ENCODE measurements at places on chromosomes 3 and 15.

GRCh38 chr3:73026111-73026759 is 29.6 kb downstream of the PPP4R2 start:
- no peak for DNase-seq

GRCh38 chr3:182979674-182980191 is 605 bp downstream of the DCUN1D1 start:
- peak; percentile 18 for DNase-seq

DNA sequence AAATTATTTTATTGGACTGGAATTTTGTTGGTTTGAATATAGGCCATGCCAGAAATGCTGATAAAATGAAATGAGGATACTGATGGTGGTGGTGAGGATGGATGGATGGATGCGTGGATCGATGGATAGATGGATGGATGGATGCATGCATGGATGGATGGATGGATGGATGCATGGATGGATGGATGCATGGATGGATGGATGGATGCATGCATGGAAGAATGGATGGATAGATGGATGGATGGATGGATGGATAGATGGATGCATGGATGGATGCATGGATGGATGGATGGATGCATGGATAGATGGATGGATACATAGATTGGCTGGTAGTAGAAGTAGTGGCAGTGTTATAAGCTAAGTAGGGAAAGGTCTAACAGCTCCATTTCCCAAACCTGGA is 40.1 kb downstream of the CPN2 start:
- DNase-seq: no peak

- no peak for DNase-seq
These were observed 644.6 kb downstream of the CADM2 start for GRCh38 chr3:85603378-85603777.

DNA sequence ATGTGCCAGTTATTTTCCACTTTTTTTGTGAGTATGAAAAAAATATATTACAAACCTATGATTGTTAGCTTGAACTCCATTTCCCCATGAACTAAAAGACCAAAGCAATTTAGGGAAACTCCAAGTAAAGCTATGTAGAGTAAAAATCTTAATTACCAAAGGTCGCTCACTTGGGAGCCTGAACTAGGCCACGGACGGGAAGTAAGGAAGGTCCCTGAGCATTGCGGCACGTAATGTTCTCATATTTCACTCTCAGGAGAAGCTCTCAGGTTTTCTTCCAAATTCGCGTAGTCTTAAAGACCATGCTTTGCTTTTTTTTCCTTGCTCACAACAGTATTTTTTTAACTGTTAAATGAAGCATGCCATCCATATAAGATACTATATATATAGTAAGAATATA is 215.3 kb upstream of the RARB start:
- DNase-seq: no peak

DNA sequence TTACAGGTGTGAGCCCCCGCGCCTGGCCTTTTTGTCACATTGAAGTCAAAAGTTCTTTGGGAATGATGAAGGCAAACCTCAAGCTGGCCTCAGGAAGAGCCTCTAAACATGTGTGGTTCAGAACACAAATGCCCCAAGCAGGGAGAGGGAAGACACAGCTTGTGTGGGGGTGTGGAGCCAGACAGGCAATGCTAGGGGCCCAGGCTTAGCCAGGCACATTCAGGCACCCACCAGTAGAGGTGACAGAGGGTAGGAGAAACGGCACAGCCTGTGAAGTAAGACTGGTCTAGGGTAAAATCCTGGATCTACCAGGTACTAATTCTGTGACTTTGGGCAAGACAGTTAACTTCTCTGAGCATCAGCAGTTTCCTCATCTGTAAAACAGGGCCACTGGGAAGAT is 3.5 kb downstream of the HDC start:
- no peak for DNase-seq

DNA sequence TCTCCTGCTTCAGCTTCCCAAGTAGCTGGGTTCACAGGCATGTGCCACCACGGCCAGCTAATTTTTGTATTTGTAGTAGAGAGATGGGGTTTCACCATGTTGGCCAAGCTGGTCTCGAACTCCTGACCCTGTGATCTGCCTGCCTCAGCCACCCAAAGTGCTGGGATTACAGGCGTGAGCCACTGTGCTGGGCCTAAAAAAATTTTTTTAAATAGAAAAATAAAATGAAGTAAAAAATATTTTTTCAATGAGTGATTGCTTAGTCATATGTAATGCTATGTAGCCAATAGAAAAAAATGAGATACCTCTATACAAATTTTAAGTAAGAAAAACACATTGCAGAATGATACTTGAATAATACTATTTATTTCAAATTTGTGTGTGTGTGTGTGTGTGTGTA is 27.9 kb upstream of the SLC30A4 start:
- DNase-seq: no peak

- no peak for DNase-seq
These were observed 664.6 kb downstream of the AGBL1 start for GRCh38 chr15:86744198-86744780.

DNA sequence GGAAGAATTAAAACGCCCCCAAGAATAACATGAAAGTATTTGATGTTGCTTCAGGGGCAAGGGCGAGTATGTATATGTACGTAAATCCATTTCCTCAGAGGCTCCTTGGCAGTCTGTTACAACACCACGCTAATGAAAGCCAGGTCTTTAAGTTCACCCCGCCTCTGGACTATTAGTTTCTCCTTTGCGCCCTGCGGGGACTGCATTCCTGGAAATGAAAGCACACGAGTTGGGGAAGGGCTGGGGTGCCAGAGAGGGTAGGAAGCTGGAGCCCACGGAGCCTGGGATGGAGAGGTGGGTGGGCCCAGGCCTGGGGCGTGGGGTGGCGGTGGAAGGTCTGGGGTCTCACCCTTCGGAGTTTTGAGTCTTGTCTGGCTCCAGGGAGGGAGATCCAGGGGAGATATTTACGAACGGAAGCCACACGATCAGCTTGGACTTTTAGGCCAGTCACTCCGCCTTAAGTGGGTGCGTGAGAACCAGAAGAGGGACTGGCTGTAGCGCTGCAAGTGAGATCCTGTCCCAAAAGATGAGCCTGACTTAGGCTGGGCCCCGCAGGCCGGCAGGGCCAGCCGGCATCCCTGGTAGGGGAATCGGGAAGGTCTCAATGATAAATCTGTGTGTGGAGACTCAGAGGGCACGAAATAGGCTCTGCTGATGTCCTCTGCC is 1.6 kb upstream of the PLCL2 start:
- DNase-seq: no peak

DNA sequence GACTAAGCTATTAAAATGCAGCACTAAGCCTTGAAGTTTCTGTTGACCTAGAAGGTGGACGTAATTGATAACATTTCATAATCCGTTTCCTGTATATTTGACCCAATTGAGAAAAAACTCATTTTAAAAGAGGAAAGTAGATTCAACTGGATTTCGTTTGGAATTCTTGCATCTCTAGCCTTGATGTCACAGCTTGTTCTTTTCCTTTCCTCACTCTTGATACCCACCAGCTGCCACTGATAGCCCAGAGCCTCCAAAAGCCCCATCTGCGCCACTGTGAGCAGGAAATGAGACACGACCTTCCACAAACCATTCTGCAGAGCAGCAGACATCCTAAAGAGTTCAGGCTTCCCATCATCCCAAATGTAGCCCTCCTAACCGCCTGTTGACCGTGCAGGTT is 61.8 kb downstream of the FOXB1 start:
- no peak for DNase-seq

DNA sequence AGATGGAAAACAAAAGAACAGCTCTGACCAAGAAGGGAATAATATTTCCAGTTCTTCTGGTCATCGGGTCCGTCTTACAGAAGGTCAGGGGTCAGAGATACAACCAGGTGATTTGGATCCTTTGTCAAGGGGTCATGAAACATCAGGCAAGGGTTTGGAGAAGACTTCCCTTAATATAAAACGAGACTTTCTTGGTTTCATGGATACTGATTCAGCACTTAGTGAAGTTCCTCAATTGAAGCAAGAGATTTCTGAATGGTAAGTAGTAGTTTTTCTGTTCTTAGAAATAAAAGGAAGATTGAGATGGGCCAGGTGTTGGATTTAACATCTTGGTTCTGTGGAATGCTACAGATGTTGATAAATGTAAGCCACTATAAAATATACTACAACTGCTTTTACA is 9.5 kb downstream of the MGA start:
- no peak for DNase-seq

DNA sequence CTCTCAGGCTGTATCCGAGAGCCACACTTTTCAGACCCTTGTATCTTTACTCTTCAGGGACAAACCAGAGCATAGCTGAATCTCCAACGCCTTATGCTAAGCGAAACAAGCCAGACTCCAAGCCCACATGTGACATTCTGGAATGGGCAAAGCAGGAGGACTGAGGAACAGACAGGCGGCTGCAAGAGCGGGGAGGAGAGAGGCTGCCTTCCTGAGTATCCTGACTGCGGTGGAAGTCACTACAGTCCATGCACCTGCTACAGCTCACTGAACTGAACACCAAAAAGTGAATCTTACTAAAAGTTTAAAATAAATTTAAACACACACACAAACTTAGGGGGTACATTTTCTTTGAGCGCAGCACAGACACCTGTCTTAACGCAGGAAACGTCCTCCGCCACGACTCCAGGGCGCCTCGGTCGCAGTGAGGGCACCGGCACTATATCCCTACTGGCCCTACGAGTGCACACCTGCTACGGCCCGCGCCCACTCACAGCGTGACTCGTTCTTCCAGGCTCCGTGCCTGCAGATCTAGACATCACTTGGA is 1.4 kb downstream of the CYFIP1 start:
- DNase-seq: no peak

DNA sequence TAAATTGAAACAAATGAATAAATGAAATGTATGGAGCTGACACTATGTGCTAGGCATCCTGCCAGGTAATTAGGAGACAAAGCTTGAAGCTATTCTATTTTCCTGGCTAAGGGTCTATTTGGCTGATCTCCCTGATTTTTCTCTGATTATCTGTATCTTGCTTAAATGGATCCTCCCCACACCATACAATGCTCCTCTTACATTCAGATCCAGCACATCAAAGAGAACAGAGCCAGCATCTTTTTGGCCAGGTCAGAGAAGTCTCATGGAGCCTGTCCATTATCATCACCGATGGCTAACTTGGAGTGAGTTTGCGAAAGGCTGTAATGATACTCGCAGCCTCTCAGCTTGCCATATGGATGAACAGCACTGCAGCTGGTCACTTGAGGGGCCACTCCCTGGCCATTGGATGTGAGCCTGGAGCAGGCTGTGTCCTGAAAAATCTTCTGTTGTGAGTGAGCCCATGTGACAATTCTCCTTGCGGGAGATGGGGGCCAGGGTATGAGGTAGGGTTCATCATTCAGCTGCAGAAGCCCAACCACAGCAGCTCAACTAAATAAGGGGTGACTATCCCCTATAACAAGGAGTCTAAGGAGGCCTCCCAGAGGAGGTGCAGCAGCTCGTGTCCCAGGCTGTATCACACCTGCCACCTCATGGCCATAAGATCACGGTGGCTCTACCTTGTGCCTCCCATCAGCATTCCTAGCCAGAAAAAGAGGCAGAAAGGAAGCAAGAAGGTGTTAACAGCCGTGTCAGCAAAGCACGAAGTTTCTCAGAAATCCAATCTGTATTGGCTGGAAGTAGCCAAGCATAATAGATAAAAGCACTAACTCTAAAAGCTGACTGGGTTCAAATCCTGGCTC is 69.3 kb upstream of the ST8SIA2 start:
- no peak for DNase-seq

DNA sequence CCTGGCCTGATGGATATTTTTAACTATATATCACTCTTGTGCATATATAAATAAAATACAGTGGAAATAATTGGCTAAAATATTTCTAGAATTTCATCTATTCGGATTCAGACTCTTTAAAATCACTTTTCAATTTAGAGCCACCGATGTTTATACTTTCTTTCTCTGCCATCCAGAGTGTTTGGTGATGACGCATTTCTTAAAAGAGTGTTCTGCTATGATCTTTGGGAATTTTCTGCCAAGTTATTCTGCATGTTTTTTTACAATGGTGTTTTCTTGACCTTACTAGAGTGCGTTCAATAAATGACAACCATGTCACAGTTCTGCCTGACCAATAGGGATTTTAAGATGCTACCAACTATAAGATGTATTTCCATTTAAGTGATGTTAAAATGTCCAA is 30.2 kb downstream of the PPP2R3A start:
- no peak for DNase-seq

DNA sequence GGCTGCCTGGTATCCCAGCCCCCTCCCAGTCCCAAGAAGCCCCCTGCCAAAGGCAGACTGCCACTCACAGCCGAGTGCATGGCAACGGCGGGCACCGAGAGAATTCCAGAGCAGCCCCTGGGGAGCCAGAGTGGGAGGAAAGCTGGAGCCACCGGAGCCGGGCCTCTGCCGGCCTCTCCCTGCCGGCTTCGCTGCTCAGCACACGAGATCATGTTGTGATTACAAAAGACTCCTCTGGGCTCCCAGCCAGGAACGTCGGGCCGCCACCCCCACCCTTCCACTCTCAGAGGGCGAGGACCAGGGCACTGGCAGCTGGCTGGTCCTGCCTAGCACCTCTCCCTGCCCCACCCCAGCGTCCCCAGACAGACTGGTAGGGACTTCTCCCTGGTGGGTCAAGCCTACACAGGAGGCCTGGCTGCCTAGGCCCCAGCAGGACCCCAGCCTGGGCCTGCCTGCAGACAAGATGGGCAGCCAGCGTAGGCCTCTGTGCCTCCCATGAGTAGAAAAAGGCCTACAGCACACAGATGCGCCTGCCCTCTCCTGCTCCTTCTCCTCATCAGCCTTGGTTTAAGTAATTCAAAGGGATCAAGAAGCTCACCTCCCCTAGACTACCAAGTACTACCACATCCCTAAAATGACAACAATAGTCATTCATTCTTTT is at the start of gene CCDC9B:
CCDC9B (minus strand) TSS at position 200 of the 661 bp plus-strand sequence; CDS start at position 80, 120 bp downstream.
- peak; percentile 88 for DNase-seq

GRCh38 chr3:176587089-176587488 is 610.2 kb downstream of the TBL1XR1 start:
- DNase-seq: no peak

DNA sequence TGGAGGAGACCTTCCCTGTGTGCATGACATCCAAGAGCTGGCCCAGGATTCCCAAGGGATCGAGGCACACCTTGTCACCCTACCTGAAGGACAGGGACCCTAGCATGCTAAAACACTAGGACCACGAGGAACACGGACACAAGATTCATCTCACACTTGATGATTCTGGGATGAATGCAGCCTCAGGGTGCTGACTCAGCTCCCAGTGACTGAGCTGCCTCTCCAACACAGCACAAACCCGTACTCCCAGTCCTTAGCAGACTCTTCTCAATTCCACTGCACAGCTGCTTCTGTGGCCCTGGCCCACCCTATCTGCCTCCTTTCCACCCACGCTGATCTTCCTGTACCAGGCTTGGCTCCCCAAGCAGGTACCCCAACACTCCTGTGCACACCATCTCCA is 9.1 kb upstream of the OXTR start:
- DNase-seq: no peak

- DNase-seq: no peak
These were observed 229.3 kb downstream of the TAFA4 start for GRCh38 chr3:68703066-68703465.

- peak; percentile 33 for DNase-seq
These were observed 281.0 kb upstream of the TBL1XR1 start for GRCh38 chr3:177478170-177478867.

- DNase-seq: no peak
These were observed 78.7 kb upstream of the TGFBR2 start for GRCh38 chr3:30527720-30528119.

DNA sequence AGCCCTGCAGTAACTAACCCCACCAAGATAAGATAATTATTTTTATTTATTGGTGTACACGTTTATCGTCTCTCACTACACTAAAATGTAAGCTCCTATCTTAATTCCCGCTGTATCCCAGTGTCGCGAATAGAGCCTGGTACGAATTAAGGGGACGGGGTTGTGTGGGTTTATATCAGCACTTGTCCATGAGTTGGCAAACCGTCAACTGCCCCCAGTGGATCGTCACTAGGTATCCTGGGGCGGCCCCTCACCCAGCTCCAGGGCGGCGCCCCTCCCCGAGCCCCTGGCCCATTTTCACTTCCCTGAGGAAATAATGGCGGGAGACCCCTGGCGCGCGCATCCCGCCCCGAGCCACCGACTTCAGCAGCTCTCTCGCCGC is 465 bp downstream of the RUVBL1 start:
- DNase-seq: no peak
